ENCODE measurements at places on chromosomes 3 and 15.

GRCh38 chr3:137693791-137694190 is 70.3 kb upstream of the SOX14 start:
- no peak for DNase-seq

- DNase-seq: no peak
Observed at GRCh38 chr15:48416301-48416700, 85.1 kb downstream of the DUT start.

GRCh38 chr15:83697716-83698115 is 43.8 kb downstream of the ADAMTSL3 start:
- DNase-seq: peak; percentile 58

DNA sequence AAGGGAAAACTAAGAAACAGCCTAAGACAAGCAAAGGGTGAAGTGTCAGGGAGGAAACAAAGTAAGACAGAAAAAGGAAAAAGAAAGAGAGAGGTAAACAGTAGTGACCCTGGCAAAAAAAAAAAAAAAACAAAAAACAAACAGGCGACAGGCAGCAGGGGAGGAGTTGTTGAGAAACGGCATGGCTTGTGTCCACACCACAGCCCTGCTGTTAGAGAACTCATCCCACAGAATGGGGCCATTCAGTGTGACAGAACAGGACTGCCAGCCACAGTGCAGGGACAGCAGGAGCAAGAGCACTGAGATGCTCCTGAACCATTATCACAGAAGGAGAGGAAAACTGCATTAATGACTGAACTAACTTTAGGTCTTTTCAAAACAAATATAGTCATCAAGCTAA is 29.7 kb downstream of the MECOM start:
- DNase-seq: no peak

- DNase-seq: peak; percentile 46
Observed at GRCh38 chr15:72197460-72198355, at the start of gene GRAMD2A. TSS of gene GRAMD2A (minus strand) at chr15:72197787.

GRCh38 chr3:12367346-12367745 is 78.5 kb downstream of the PPARG start:
- DNase-seq: no peak

DNA sequence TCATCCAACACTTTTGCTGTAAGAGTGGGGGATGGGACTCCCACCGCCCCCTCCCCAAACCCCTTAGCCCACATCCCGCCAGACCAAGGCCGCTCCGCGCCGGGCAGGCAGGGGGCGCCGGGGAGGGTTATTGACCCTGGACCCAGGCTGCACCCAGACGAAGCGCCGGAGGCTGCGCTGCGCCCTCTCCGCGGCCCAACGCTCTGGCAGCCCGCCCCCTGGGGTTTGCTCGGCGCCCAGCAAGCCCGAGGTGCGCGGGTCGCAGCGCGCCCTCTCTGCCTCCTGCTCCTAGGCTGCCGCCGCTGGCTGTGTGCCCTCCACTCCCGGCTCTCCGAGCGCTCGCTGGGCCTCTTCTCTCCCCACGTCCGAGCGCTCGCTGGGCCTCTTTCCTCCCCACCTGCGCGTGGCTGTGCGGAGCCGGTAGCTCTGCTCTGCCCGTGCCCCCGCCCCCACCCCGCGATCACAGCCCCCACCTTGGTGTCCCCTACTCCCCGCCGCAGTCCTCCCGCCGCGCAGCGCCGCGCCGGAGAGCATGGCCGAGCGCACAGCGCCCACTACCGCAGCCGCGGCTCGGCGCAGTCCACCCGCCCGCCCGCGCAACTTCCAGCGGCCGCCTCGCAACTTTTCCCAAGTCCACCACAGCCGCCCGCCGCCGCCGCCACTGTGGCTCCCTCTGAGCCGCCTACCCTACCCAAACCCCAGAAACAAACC is 1.2 kb downstream of the MECOM start:
- DNase-seq: peak; percentile 29

GRCh38 chr15:69093127-69093526 is 67.3 kb upstream of the GLCE start:
- DNase-seq: no peak

GRCh38 chr3:169990431-169990830 is 23.8 kb downstream of the SEC62 start:
- no peak for DNase-seq

DNA sequence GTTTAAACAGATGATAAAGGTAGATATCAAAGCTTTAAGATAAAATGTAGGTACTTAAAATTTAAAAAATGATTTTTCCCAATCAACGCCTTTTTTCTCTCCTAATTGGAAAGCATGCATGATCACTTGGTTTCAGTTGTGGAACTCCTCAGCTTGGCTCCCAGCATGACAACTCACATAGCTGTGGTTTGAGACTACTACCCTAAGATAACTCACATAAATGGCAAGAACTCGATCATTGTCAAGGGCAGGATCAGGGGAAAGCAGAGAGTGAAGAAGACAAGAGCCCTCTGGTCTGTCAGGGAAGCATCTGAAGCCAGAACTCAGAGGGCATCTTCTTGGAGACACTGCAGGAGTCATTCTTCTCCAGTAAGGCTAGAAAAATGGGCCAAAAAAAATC is 516.7 kb downstream of the NTRK3 start:
- DNase-seq: peak; percentile 28

GRCh38 chr3:173109143-173109542 is 31.9 kb downstream of the SPATA16 start:
- DNase-seq: no peak

- DNase-seq: no peak
Observed at GRCh38 chr3:172614340-172615274, 91.4 kb upstream of the TNFSF10 start.

- no peak for DNase-seq
Observed at GRCh38 chr3:45631486-45631885, 36.9 kb downstream of the LIMD1 start.

DNA sequence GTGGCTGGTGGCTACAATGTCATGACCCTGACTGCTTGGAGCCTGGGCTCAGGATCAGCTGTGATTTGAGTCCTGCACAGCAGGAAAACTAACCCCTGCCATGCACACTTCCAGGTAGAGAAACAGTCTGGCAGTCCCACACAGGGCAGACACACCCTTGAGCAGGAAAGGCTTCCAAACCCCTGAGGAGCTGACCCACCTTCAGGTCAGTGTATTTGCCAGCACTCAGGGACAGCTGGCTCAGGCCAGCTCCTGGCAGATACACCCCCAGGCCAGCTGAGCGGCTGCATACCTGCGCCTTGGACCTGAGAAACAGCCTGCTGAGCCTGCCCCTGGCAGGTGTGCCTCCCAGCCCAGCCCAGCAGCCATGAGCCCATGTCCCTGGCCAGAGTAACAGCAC is 22.2 kb upstream of the CDAN1 start:
- no peak for DNase-seq

GRCh38 chr15:25596644-25597562 is 158.1 kb upstream of the UBE3A start:
- no peak for DNase-seq

GRCh38 chr3:182565916-182566796 is 227.1 kb upstream of the ATP11B start:
- DNase-seq: peak; percentile 95

DNA sequence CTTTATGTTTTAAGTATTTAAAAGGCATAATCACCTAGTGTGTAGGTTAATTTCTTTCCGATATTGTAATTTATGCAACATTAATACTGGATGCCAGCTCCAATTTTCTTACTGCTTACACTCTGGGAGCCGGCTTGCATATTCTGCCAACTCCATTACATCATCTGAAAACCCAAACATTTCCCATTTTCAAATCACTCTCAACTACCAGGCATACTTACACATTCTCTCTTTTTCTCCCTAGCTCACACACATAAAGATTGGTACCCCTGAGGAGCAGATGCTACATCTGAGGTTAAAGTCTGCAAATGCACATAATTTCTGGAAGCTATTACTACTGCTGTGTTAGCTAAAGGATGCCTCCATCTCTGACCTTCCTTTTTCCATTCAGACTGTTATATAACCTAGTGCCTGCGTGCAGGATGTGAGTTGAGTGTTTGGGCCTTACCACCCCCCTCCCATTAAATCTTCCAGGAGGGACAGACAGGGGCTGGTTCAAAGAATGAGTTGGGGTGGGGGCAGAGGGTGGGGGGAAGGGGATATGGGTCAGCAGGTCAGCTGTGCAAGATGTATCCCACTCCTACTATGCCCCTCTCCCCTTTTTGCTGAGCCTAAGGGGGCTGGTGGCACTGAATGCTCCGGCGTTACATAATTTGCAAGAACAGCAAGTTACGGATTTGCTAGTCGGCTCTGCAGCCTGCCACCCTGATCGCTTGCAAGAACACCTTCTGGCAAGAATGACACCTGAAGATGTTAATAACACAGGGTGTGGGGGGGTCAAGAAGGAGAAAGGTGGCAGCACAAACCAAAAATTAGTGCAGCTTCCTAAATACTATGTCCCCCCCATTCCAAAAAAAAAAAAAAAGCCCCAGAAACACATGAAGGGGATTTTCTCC is 2.5 kb downstream of the RORA start:
- no peak for DNase-seq

- peak; percentile 77 for DNase-seq
Observed at GRCh38 chr3:36362216-36362615, 18.1 kb upstream of the STAC start.

- no peak for DNase-seq
Observed at GRCh38 chr3:123547881-123548519, 36.9 kb downstream of the HACD2 start.

- DNase-seq: no peak
Observed at GRCh38 chr3:99407257-99407656, 231.1 kb upstream of the COL8A1 start.

DNA sequence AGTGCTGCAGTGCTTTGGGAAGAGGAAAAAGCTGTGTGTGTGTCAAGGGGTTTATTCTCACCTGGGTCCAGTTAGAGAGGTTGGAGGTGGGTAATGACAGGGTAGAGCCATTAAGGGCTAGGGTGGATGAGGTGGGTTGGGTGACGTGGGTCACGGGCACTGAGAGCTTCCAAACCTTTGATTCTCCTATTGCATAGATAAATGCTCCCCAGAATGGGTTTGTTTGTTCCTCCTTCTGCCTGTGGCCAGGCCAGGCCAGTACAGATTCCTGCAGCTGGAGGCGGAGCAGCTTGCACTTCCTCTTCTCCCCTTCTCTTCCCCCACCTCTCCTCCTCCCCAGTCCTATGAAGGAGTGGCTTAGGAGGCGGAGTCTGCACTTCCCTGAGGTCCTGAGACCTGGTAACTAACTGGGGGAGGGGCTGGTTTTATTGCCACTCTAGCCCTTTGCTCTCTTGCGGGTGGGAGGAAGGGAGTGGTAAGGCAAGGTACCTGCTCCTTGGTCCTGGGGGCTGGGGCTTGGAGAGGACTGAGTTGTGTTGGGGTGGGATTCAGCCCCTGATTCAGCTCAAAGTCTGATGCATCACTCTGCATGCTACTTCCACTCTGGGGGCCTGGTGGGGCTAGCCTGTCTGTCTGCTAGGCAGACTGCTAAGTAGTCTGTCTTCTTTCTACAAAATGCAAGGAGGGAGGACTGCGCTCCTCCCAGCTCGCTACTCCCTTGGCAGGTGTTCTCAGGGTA is 3.5 kb downstream of the SPINT1 start:
- DNase-seq: peak; percentile 91

GRCh38 chr3:62554264-62554799 is 181.0 kb upstream of the FEZF2 start:
- DNase-seq: no peak
